T1000 (cell line): ENCODE measurements at places on chromosomes 11 and 22.

DNA sequence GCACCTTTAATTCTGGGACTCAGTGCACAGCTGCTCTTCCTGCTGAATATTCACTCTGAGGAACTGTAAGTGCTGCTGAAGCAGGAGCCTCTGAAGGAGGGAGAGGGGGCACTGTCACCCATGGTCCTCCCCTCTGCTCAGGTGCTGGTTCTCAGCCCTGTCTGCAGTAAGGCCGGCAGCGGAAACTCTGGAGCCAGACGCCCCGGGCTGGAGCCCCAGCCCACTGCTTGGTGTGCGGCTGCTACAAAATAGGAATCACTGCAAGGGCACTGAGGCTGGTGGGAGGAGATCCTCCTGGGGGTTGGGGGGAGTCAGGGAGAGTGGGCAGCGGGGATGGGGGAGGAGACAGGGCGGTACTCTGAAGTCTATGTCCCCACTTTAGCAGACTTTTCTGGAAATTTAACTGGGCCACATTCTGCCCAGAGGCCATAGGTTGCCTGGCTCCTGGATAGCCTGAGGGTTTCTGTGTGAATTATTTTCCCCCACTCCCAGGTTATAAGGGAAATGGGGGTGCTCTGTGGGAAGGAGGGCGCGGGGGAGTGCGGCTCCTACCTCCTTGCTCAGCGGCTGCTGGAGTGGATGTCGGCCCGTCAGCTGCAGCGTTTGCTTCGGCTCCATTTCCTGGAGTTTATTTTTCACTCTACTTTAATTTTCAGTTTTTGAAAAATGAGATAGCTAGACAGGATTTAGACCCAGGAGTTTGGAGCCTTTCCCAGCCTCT, 33.6 kb downstream of the TBC1D22A start:
- DNase-seq: no peak

- DNase-seq: no peak
These were observed 9.6 kb upstream of the CCDC89 start for GRCh38 chr11:85695546-85695945.

DNA sequence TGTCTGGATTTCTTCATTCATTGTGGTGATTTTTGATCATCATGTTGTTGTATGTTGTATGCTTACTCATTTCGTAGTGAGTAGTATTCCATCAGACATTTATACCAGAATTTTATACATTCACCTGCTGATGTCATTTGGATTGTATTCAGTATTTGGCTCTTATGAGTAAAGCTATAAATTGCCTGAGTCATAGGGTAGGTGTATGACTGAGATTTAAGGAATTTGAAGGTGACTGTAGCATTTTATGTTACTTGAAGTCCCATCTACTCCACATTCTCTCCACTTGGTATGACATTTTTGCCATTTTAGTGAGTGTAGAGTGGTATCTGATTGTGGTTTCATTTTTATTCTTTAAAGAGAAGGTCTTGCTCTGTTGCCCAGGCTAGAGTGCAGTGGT, 548.2 kb downstream of the TBC1D22A start:
- DNase-seq: no peak

- no peak for DNase-seq
These were observed 14.7 kb upstream of the APOBEC3A start for GRCh38 chr22:38942702-38943101.

GRCh38 chr22:38289583-38290082, 16.8 kb upstream of the TMEM184B start:
- no peak for DNase-seq

DNA sequence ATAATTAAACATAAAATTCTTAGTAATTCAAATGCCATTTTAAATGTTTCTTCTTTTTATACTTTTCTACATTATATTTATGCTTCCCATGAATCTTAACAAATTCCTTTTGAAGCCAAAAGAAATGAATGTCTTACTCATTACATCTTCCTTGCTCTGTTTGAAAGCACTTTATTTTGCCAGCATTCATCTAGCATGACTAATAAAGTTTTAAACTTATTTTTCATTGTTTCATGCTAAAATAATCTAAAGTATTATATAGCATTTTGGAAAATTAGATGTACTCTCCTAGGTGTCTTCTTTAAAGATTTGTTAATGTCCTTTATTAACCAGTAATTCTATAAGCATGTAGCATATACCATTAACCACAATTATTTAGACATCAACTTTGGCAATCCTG, 9.7 kb upstream of the PIWIL4 start:
- DNase-seq: no peak

DNA sequence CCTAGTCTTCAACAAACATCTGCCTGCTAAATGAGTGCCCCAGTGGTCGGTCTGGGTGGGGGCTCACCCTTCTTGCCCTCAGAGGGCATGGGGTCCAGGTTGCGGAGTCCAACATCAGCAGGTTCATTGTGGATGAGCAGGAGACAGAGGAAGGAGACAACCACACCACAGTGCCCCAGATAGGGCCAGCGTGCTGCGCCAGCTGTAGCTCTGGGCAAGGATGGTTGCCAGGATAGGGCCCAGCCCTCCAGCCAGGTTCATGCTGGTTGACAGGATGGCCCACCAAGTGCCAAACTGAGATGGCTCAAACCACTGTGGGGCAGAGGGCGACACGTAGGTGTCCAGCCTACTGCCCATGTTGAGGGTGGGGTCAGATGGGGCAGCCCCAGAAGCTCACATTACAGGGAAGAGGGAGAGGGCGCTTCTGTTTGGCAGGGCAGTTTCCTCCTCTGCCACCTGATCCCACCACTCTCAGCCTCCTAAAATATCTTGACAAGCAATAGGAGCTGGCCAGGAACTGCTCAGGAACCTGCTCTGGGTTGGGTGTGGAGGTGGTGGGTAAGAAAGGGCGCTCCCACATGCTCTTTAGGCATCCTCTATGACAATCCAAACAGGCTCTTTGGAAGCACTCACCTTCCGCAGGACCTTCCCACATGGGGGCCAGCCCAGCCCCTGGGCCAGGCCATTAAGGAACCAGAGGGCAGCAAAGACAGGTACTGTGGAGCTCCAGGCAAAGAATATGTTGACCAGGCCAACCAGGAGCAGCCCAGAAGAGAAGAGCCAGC, 2.9 kb downstream of the SLC37A4 start:
- no peak for DNase-seq

GRCh38 chr22:46346680-46347405, 11.3 kb downstream of the TRMU start:
- DNase-seq: no peak

DNA sequence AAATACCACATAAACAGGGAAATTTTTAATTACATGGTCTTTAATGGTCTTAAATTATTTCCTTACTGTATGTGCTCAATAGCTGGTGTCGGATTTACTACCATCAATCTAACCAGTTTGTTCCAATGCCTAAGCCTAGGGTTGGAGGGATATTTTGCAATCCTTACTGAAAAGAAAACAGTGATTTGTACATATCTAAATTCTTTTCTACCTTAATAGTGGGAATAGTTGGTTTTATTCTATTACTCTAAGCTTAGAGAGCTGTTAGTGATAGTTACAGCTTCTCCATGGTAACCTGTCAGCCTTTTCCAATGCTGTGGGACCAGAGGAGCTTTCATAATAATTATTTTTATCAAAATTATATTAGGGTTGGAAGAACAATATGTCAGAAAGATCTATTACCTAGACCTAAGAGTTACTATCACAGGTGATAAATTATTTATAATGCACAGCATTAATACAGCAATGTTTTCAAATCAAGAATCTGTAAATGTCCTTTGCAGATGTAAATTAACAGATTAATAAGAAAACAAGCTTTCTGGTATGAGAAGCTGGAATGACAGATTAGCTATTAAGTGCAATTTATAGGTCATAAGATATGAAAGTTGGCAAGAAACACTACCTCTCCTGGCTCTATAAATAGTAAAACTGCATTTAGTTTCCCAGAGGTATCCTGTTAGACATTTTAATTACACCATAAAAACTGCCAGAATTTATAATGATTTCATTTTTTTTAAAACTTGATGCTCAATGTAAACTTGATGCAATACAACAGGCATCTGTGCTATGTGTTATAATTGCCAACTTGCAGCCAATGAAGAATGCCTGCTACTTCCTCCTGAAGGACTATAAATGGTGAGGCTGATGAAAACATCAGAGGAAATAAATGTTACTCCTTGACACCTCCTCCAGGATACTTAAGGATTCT, 262.0 kb upstream of the PITPNB start:
- DNase-seq: no peak
